ENCODE measurements at places on chromosomes 5 and 9. TPM values are rescaled to one million over a fixed set of nuclear protein-coding genes. Genes with fewer than 3 reads are reported as not detected.

Gene QRFP
- polyA plus RNA-seq: not detected

Gene SPRY4
- 14.9 TPM for polyA plus RNA-seq

Gene CDC23
- polyA plus RNA-seq: 56.1 TPM

Gene CNTNAP3
- 0.04 TPM for polyA plus RNA-seq

Gene GFPT2
- not detected for polyA plus RNA-seq

Gene BAAT
- polyA plus RNA-seq: 0.88 TPM

Gene KIAA0825
- 0.05 TPM for polyA plus RNA-seq

- DNase-seq: no peak
Measured at GRCh38 chr5:68033961-68034571, 181.5 kb upstream of the PIK3R1 start.

- no peak for DNase-seq
Measured at GRCh38 chr5:152358861-152359568, 46.1 kb downstream of the NMUR2 start.

- DNase-seq: no peak
Measured at GRCh38 chr5:131757830-131758519, 38.8 kb downstream of the FNIP1 start.

GRCh38 chr9:114112325-114112724 is 13.2 kb upstream of the KIF12 start:
- no peak for DNase-seq

DNA sequence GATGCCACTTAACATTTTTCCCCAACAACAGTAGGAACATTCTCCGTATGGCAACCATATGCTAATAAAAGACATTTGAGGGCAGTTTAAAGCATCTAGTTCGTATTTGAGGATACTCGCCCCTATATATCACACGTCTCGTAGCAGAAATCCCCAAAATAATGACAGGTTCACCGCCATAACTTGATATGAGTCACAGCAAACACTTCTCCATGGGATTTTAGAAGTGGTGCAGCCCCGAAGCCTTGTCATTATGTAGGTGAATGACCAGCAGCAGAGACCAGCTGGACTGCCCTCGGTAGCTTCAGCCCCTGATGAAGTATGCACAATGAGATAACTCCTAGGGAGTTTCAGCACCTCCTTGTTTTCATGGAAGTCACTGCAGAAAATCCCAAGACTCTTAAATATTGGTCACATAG is 2.0 kb downstream of the CTNND2 start:
- DNase-seq: no peak

GRCh38 chr9:77544546-77544945 is 103.6 kb downstream of the GNA14 start:
- DNase-seq: no peak

DNA sequence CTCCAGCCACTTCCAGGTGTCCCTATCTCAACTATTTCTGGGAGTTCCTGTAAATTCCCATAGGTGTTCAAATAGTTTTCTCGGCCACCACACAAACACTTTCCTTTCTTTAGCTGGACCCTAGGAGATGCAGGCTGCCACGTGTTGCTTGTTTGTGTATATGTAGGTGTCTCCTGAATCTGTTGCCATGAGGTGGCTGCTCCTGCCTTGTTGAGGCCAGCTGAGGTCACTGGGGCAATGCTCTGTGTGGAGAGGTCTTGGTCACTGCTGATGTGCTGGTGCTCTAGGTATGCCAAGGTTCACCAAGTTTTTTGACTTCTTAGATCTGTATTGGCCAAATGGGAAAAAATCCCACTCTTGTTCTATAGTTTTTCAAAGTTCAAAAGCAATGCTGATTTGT is 132.5 kb upstream of the CHD1 start:
- no peak for DNase-seq

- no peak for DNase-seq
Measured at GRCh38 chr9:38675211-38675610, 44.7 kb downstream of the FAM240B start.

- no peak for DNase-seq
Measured at GRCh38 chr5:122053181-122054109, 24.6 kb downstream of the LOX start.

DNA sequence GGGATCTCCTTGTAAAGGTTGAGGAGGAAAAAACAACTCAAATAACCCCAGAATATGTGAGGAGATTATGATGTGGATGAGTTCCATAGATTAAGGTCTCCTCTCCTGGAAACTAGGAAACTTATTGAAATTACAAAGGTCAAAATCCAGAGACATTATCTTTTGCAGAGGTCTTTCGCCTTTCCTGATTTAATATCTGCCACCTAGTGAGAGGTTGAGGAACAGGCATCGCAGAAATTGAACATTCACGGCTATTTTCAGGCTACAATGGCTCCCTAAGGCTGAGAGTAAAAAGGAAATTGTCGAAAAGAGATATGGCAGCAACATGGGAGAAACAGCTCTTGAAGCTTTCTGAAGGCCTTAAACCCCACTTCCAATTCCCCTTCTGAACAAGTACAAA is 127.5 kb upstream of the PLCXD3 start:
- DNase-seq: no peak

DNA sequence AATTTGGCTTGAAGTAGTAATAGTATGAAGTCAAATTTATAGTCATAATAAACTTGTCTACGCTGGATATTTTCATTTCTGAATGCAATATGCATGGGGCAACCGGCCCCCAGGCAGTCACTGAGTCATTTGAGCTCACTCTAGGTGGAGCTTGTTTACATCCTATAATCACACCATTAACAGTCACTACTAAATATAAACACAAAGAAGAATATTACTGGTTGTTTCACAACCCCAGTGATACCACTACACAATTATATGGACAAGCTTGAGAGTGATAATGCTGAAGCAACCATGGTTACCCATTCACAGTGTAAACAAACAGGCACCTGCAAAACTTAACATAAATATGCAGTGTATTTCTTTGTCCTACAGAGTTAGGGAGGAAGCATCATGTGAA is 68.7 kb downstream of the MARCHF3 start:
- DNase-seq: no peak

- DNase-seq: no peak
Measured at GRCh38 chr5:85320495-85320894, 935.8 kb upstream of the EDIL3 start.

GRCh38 chr5:101686536-101687157 is 609.4 kb downstream of the SLCO4C1 start:
- no peak for DNase-seq

- DNase-seq: no peak
Measured at GRCh38 chr5:139394654-139395566, at the start of gene PROB1. TSS of gene PROB1 (minus strand) at chr5:139395104. CDS start at chr5:139395081, 23 bp downstream.

DNA sequence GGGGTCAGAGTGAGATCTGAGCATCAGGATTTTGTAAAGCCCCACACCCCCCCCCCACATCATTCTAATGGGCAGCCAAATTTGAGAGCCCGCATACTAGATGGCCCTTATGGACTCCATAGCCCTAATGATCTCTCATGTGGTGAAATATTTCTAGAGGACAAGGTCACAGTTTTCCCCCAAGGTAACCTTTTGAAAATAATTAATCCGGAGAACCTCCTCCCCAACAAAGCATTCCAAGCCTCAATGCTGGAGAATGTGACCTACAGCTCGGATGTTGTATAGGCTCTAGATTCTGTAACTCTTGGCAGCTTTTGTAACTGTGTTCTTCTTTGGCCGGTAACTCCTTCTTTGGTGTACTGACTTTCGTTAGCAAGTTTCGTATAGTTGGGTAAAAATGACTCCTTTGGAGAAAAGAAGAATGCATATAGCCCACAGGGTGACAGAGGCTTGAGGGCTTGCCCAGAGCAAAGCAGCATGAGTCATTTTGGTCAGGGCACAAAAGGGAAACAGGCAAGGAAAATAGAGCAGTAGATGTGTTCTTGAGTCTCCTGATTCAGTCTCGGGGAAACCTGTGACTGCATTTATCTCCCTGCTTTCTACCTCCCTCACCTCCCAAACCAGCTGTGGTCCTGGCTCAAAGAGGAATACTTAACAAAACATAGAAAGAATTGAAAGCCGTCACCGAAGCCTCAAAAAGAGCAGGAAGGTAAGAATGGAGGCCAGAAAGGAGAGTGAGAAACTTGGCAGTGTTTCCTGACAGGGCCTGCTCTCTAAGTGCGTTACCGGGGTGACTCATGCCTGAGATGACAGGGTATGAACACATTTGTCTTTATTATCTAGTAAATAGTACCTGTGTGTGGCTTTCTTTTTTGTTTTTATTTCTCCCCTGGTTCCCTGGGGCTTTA is 6.6 kb upstream of the XPA start:
- peak; percentile 51 for DNase-seq

DNA sequence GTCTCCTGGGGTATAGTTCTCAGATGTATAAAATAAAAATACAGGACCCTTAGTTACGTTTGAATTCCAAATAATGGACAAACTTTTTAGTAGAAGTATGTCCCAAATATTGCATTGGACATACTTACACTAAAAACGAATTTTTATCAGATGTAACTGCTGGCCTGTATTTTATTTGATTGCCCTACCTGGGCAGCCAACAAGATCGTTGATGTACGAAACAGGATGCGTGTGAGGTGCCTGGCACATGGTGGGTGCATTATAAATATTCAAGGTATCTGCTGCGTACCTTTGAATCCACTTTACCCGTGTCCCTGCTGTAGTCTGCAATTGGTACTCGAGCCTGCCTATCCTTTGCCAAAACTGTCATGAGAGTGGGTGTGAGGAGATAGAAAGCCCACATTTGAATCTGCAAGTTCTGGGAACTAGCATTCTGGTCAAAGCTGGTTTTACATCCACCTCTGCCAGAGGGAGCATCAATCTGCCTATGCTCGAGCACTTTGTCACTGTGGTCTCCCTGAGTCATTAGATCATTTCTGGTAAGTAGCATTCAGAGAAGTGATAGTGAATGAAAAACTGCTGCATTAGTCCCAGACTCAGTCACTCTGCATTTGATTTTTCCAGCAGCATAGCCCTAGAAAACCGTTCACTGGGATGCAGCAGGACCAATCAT is 133.7 kb upstream of the IQGAP2 start:
- no peak for DNase-seq

DNA sequence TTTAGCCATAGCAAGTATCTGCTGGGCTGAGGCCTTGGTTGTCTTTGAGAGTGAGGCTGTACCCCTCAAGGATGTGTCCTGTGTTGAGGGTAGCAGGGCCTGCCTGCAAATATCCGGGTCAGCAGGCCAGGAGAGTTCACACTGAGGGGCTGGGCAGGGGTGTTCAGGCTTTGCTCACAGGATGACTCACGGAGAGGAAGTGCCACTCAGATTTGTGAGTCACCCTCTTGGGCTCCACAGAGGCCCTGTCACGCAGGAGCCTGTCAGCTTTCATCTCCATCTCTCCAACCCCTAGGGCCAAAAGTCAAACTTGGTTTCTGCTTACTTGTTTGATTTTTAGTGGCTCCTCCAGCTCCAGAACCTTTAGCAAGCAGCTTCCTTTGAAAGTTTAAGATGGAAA is 211.5 kb downstream of the SEC61B start:
- DNase-seq: peak; percentile 58

GRCh38 chr5:68848091-68848490 is 245.7 kb upstream of the SLC30A5 start:
- no peak for DNase-seq

DNA sequence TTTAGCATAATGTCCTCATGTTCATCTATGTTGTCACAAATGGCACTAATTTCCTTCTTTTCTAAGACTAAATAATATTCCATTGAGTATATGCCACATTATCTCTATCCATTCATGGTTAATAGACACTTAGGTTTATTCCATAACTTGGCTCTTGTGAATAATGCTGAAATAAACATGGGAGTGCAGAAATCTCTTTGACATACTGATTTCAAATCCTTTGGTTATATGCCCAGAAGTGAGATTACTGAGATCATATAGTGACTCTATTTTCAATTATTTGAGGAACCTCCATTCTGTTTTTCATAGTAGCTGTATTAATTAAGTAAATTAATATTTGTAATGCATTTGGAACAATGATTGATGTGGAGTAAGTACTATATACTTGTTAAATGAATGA is 13.0 kb downstream of the SMIM3 start:
- DNase-seq: no peak

DNA sequence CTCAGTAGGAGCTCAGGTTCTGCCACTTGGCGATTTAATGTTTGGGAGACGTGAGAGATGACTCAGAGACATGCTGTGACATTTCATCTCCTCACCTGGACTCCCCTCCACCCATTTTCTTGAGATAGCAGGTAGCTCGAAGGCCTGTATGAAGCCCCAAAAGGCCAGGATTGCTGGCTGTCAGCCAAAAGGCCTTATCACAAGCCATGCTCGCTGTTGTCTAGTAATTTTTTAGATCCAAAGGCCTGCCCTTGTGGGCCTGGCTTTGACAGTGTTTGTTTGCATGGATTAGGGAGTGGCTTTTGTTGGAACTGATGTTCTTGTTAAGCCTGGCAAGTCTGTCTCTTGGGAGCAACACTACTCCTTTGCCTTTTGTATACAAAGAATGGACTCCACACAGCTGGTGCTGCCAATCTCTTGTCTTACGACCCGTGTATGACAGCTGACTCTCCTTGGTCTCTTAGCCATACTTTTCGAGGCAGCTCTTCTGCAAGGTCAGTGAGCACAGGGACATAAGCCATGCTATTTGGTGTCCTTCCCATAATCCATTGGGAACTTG is 22.7 kb downstream of the CAVIN4 start:
- no peak for DNase-seq

- DNase-seq: peak; percentile 29
Measured at GRCh38 chr5:6435356-6435755, 13.3 kb upstream of the UBE2QL1 start.

GRCh38 chr5:115237066-115237465 is 25.6 kb downstream of the PGGT1B start:
- no peak for DNase-seq

Measured in K562 (cell line).